Upper lobe of left lung (tissue), 6 donors: ENCODE measurements at places on chromosomes 3 and 15. TPM values are rescaled to one million over a fixed set of nuclear protein-coding genes. Genes with fewer than 3 reads are reported as not detected.

DNA sequence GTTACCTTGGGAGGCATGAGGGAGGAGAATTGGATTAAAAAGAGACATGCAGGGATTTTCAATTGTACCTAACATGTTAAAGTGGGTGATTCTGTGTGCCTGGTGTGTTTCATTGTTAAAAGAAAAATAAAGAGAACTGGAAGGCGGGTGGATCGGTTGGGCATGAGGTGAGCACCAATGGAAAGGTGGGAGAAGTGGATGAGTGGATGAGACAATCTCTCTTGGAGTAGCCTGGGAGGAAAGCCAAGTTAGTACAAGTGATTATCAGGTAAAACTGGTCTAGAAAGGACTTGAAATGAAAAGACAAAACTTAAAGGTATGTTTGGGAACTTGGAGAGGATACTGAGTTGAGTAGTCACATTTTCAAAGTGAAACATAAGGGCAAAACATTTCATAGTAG is 12.1 kb downstream of the VEPH1 start:
- no peaks in the 10 kb centered on the region for H3K27me3 ChIP-seq
- no peaks in the 10 kb centered on the region for H3K36me3 ChIP-seq
- no peak overlapping the region for H3K27ac ChIP-seq

Gene BNC1
- total RNA-seq: not detected

Gene KCTD6
- 5.2 TPM for total RNA-seq

DNA sequence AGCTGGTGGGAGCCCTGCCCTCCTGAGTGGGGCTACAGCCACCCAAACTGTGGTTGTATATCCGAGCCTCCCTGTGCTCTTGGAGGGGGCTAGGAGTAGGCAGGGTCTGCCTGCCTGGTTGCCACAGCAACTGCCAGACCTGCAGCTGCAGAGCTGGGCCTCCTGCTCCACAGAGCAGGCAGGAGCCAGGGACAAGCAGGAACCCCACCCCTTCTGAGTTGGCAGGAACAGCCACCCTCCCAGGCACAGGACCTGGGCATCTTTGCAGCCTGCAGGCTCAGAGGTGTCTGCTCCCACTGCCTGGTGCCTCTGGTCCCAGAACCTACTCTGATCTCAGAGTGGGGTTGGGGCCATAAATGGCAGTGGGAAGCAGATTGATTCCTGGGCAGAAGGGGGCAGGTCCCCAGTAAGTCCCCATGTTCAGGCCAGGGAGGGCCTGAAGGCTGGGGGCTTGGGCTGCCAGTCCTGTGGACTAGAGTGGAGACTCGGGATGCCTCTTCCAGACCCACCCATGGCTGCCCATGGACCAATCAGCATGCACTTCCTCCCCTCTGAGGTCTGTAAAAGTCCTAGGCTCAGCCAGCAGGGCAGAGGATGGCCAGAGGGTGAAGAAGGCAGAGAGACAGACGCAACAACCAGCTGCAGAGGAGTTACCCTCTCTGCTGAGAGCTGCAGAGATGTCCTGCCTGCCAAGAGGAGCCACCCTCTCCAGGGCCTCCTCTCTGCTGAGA is 10.3 kb upstream of the LRRC31 start:
- DNase-seq: no peak
- H3K27me3 ChIP-seq: no peaks in the 10 kb centered on the region
- no peak overlapping the region for H3K27ac ChIP-seq

DNA sequence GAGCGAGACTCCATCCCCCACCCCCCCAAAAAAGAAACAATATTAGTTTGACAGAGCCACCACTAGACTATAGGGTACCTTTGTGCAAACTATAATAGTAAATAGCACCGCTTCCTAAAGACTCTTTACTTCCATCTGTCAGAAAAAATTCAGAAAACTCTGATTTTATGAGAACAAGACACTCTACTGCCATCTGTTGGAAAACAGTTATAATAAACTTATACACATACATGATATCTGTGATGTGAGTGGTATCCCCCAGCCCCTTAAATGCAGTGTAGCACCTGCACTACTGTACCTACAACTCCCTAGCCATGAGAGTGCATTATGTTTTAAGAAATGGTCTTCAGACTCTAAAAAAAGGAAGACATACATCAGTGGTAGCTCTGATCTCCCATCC is 47.1 kb upstream of the CTDSPL start:
- H3K27me3 ChIP-seq: no peaks in the 10 kb centered on the region
- H3K36me3 ChIP-seq: no peaks in the 10 kb centered on the region
- no peak overlapping the region for H3K27ac ChIP-seq
- DNase-seq: no peak
- H3K4me1 ChIP-seq: peaks cover 3% of the 10 kb centered on the region
